ENCODE measurements at places on chromosomes 4 and X.

DNA sequence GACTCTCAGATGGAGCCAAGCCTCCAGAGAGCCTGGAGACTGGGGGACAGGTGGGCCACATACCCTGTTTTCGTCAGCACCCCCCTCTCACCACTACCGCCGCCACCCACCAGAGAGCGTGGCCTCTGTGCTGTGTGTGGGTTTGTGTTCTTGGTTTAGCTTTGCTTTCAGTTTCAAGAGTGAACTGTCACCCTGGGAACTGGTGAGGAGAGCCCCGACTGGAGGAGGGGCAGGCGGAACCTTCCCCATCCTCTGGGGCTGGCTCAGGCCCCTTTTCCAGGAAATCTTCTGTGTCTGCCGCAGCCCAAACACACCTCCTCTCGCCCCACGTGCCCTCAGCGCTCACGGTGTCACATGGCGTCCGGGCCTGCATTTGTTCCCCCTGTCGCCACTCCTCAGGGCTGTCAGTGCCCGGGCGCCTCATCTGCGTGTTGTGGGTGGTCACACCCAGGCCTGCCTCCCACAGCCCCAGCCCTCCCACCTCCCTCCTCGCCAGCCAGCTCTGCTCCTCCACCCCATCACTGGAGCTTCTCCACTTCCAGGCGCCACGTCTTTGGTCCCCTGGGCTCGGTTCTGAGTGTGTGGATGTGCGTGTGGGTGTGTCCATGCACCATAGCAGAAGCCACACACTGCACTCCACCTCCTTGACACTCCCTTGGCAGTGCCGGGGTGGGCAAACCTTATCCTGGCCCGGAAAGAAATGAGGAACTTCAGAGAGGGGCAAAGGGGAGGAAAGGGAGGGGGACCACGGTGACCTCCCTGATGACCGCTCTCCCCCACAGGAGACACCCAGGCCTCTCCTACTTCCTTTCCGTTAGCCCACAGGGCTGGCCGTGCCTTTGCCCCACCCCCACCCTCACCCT lies 27.8 kb downstream of the ELF4 start:
- DNase-seq, result peak; percentile 62

DNA sequence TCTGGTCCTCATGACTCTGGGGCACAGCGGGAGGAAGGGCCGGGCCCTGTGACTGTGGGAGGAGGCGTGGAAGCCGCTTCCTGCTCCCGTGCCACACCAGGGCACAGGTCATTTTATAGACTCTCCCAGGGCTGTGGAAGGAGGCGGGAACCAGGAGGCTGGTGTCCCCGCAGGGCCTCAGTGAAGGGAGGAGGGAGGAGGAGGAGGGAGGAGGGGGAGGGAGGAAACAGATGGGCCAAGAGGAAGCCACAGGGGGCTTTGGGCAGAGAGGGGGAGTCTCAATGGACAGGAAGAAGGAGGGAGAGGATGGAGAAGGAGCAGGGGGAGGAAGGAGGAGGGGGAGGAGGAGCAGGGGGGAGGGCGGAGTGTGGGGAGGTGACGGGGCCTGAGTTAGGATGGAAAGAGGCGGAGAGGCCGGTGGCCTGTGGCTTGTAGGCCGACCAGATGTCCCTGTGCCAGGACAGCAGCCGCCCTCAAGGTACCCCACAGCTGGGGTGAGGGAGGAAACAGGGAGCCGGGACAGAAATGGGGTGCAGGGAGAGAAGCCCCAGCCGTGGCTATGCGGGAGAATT lies 6.2 kb upstream of the PLCXD1 start:
- DNase-seq, result peak; percentile 1

DNA sequence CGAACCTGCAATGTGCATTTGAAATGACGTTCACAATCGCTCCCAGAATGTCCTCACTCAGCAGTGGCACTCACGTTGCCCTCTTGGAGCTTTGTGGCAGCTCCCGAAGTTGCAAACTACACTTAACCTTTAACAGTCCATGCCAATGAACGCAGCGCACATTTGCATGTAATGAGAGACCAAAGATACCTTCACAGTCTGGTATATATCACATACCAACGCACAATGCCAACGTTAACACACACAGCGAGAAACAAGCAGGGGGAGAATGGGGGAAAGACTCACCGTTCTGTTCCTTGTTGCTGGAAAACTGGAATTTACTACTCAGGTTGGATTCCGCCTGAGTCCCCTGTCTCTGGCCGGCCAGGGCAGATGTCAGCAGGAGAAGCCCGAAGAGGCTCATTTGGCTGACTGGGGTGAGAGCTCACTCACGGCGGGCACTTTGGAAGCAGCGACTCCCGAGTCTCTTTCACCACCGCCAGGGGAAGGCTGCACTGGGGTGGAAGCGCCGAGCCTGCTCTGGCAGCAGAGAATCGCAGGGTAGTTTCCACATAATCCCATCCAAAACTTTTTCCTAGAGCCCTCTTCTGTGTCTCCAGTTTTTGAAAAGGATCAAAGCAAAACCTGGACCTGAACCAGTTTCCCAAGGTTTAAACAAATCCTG lies 966 bp downstream of the PDGFC start:
- DNase-seq, result no peak

- no peak for DNase-seq
Measured at GRCh38 chr4:8788174-8788573, 83.5 kb downstream of the HMX1 start.

- DNase-seq, result no peak
Measured at GRCh38 chr4:122602277-122603142, 18.4 kb downstream of the IL21 start.

DNA sequence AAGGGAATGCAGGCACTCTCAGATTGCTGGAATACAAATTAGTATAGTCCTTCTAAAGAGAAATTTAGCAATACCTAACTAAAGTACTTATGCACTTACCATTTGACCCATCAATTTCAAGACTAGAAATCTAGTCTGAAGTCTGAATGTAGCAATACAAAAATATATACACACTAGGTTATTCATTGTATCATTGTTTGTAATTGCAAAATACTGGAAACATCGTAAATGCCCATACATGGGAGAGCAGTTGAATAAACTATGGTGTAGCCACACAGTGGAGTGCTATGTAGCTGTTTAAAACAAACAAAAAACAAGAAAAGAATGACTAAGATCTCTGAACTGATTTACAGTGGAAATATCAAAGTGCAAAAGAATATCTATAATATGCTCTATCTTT lies 346.4 kb downstream of the ZNF674 start:
- DNase-seq, result no peak

DNA sequence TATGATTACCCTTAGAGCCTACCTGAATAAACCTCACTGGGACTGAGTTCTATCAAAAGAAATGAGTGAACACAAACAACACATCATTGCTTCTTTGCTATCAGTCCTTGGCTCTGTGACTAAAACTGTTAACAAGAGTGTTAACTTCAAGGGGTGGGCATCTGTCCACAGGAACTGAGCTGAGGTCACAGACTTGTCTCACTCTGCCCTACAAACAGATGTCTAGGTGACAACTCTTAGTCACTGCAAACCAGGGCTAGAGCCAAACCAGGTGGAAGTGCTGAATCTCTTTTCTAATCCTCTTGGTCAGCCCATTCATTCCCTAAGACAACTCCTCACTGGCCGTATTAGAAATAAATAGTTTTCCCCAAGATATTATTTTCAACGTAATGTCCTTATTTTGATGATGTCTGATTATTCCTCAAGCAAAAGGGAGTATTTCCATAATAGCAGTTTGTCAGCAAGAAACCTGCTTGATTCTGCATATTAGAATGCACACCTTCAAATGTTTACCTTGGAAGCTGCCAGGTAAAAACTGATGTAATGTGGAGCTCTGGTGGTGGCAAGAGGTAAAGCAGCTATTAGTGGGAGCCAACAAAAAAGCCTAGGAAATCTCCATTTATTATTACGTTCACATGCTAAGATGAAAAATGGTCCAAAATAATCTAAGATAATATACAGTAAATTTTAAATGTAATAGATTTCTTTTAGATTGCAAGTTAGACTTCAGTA lies 4.0 kb downstream of the COL25A1 start:
- DNase-seq, result no peak

DNA sequence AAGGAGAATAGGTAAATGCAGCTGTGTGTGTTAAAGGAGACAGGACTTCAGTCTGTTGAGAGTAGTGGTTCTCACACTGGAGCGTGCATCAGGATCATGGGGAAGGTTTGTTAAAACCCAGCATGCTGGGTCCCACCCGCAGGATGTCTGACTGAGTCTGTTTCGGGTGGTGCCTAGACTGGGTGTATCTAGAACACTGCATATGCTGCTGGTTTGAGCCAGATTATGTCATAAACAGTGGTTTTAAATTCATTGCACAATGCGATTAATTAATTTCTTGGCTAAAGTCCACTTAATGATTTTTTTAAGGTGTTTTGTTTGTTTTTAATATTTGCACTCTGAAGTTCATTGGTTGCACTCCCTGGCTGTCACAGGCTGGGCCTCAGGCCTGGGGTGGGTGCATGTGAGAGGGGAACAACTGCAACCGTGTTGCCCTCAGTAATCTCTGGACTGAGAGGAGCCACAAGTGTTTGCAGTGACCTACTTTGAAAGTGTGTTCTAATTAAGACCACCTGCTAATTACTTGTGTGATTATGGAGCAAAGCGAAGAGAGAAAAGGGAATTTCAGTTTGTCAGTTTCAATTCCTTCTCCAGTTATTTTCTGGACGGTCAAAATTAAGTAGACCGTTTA lies 8.3 kb downstream of the HCCS start:
- DNase-seq, result no peak

DNA sequence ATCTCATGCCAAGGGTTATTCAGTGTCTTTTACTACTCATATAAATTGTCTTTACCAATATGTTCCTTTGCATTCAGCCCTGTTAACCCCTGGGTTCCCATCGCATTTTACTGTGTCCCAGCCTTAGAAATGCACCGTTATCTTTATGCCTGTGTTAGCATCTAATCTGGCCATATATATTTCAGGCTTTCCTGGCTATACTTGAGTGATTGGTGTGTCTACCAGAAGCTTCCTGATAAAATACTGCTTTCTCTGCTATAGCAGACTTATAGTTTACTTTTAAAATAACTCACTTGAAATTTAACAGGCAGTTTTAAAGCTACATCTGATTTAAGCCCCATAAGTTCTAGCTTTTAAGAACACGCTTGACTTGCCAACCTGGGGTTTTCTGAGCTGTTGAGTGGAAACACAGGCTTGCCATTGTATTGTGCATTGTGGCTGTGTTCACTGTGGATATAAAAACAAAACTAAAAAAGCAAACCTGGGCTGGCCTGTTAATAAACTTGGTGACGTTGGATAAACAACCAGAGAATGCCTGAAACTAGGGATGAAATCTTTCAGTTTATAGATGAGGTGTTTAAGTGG lies 185.3 kb upstream of the TAPT1 start:
- DNase-seq, result no peak

GRCh38 chrX:42131856-42132255 lies 208.5 kb upstream of the CASK start:
- no peak for DNase-seq

GRCh38 chr4:48543796-48544195 lies 53.7 kb downstream of the ZAR1 start:
- DNase-seq, result no peak

GRCh38 chrX:140724736-140725135 lies 15.2 kb downstream of the LINC00632 start:
- no peak for DNase-seq

GRCh38 chrX:97030947-97031346 lies 147.2 kb downstream of the RPA4 start:
- DNase-seq, result no peak

- no peak for DNase-seq
Measured at GRCh38 chr4:38129460-38130227, 169.4 kb downstream of the PTTG2 start.

DNA sequence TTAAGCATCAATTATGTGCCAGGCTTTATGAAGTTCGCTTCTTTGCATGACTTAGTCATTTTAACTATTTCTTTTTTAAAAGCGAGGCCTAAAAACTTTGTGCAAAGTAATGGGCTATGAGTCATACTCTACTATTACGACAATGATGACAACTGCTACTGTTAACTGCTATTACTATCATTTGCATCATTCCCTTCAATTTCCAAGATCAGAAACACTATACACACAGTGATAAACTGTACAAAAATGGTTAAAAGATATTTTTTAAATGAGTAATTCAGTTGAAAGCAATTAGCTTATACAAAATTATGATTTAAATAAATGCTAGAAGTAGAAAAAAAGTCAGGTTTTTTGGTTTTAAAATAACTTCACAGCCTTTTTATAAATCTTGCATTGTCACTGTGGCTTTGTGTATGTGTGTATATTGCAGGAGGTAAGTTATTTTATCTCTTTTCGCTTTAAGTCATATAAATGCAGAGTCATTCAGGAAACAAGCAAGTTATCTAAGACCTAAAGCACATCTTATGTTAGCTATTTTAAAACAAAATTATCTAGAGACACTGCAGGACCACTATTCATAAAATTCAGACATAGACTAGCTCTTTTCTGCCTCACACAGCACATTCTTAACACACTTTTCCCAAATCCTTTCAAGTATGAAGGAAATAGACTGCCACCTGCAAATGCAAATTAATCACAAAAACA lies 18.5 kb upstream of the CXCL3 start:
- DNase-seq, result no peak

GRCh38 chrX:29721152-29721551 lies 494.2 kb upstream of the MAGEB2 start:
- no peak for DNase-seq
